NCI-H1092 (cell line): ENCODE measurements at places on chromosomes 5 and 9.

- no peak for DNase-seq
These were observed 33.9 kb upstream of the SH3PXD2B start for GRCh38 chr5:172488221-172488620.

DNA sequence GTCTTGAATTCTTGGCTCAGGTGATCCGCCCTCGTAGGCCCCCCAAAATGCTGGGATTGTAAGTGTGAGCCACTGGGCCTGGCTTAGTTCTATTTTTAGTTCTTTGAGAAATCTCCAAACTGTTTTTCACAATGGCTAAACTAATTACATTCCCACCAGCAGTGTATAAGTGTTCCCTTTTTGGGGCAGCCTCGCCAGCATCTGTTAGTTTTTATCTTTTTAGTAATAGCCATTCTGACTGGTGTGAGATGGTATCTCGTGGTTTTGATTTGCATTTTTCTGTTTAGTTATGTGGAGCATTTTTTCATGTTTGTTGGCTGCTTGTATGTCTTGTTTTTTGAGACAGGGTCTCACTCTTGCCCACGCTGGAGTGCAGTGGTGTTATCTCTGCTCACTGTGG, 28.2 kb downstream of the CNOT6 start:
- DNase-seq = no peak

DNA sequence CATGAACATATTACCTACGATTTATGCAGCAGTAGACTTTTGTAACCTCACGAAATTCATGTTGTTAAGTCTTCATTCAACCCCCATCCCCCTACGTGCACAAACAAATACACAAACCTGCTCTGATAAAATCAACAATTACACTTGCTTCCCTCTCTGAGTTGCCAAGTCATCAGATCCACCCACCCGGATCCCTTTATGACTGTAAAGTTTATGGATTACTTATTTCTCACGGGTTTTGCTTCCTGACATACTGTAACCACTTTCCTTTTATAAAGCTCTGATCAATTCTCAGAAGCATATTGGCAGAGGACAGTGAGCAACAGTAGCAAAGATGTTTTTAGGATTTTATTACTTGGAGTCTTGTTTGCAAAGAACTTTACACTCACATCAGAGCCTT, 70.5 kb downstream of the MLLT3 start:
- DNase-seq = no peak

GRCh38 chr5:131297886-131298285, 34.0 kb downstream of the CDC42SE2 start:
- no peak for DNase-seq

- DNase-seq = no peak
These were observed 9.1 kb upstream of the CERCAM start for GRCh38 chr9:128411364-128412119.

- no peak for DNase-seq
These were observed 89.0 kb downstream of the MARCHF3 start for GRCh38 chr5:126941403-126941802.

DNA sequence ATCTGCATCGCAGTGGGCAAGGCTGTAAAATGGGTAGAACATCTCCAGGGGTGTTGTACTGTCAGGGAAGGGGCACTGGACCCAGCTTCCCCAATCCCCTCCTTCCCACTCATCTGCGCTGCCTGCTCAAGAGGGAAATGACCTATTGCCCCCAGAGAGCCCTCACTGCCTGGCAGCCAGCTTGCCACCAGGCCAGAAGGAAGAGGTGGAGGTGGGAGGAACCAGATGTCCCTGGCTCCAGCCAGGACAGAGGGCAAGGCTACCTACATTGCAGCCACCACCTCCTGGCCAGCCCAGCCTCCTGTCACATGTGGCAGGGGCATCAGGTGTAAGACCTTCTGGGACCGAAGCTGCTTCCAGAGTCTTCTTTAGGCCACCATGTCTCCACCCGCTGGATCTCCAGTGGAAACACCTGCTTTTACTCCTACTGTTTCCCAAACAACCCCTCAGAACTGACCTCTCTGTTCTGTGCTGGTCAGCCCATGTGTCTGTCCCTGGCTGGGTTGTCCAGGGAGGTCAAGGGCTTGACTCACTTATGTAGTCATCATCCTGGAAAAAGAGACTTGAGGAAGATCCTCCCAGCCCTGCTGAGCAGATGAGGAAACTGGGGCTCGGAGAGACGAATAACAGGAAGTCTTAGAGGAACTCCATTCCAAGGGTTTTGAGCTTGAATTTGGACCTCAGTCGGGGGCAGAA, 42.3 kb downstream of the JADE2 start:
- no peak for DNase-seq

GRCh38 chr9:70490478-70490877, 76.0 kb upstream of the KLF9 start:
- DNase-seq = no peak

DNA sequence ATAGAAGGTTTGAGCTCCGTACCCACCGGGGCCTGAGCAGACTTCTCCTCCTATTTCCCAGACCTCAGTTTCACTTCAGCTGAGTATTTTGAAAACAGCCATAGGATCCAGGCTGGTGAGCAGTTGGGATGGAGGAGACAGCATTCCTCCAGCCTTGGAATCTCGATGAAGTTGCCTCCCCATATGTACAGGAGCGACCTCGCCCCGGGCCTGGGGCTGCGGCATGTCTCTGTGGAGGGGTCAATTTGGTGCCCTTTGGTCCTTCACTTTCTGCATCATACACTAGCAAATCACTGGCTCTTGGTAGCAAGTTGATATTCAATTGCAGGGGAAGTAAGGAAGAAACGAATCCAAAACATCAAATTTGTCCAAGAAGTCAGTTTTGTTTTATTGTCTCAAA, 402.0 kb upstream of the IRX4 start:
- DNase-seq = no peak

GRCh38 chr5:129904102-129904666, at the start of gene CHSY3:
CHSY3 (plus strand) TSS chr5:129904465.
- DNase-seq = no peak

- no peak for DNase-seq
These were observed 43.8 kb upstream of the ANKH start for GRCh38 chr5:14915291-14915952.

DNA sequence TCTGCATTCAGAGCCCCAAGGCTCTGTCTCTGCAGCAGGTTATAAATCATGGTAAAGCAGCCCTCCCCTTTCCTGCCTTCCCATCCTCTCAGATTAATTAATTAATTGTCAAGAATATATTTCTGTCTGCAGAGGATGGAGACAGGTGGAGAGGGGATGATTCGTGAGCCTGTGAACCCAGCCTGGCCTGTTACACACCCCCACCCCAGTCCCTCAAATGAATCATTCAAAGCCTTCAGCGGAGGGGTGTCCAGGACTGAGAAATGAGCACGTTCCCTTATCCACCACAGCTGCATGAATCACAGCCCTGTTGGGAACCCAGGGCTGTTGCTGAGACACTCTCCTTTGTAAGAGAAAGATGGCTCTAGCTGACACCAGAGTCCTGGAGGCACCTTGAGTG, 56.0 kb downstream of the NIPAL4 start:
- DNase-seq = no peak

DNA sequence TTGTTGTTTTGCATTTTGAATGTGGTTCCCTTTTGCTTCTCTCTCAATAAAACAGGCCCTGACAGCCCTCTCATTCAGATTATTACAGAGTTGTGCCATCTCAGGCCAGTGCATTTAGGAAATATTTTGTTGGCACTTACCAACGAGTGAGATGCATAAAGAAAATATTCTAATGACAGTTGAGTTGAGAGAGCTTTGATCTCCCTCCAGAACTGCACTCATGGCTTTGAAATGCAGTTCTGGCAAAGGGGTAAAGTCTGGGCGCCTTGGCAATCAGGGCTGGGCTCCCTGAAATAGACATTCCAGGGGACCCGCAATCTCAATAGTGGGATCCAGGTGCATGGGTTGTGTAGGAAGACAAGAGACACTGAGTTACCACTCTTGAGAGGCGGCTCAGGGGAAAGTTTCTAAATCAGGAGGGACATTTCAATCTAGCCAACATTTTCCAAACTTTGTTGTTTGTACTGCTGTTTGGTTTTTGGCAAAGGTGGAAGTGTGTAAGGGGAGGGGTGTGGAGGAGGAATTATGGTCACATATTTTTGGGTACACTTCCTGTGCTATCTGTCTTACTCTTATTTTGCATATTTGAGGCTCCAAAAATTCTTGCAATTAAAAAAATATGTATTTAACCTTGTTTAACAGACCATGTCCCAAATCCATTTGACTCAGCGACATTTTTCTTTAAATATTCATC, 48.8 kb downstream of the PAPPA start:
- no peak for DNase-seq

- DNase-seq = no peak
These were observed 55.5 kb upstream of the CDKN2AIPNL start for GRCh38 chr5:134467231-134467630.

- no peak for DNase-seq
These were observed 7.5 kb downstream of the RASGRF2 start for GRCh38 chr5:80967500-80968181.

DNA sequence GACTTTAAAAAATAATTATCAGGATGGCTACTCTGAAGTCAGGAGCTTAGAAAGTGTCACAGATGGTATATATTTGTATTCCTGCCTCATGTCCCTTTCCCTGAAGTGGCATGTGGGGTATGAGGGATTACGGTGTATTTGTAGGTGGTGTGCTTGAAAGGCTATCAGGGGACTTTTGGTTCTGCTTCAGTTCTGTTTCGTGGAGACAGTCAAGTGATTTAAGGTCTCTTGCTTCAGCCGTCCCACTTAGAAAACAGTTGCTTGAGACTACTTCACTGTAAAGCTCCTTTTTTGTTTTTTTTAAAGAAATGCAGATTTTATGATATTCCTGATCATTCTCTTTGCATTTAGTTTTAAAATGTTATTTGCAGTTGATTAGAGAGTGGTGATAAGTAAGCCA, 18.3 kb downstream of the PARP8 start:
- DNase-seq = no peak

GRCh38 chr9:137375321-137376058, 47.5 kb downstream of the EXD3 start:
- DNase-seq = no peak

GRCh38 chr9:95826183-95826838, 49.2 kb upstream of the ERCC6L2 start:
- DNase-seq = no peak

DNA sequence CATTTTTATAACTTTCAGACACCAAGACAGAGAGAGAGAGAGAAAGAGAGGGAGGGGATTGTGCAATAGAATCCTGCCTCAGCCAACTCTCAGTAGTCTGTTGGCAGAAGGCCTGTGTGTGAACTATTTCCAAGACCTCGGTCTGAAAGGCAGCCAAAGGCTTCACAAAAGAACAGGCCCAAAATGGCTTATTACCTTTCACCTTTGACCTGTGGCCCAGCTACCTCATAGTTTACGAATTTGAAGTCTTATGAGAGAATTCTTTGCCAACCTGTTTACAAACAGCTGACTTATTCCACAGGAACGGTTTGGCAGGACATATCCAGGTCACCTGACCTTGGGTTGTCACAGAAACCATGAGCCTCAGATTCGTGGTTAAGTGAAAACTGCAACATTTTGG, 48.6 kb downstream of the NR2F1-AS1 start:
- DNase-seq = no peak

- DNase-seq = no peak
These were observed 30.0 kb upstream of the FGD3 start for GRCh38 chr9:92917176-92917800.

DNA sequence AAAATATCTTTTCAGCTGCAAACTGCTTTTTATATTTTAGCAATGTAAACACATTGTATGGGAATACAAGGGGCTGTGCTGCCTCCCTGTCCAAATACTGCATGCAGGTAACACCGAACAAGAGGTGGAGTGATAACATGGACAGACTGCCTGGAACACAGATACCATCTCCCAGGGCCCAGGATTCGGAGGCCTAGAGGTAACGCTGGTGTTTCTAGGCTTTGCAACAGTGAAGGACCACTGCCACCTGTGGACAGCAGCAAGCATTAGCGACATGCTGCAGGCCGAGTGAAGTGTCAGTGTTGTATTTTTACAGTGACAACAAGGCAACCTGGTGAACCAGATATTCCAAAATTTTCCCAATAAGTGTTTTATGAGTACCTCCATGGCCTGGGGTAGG, 379.1 kb downstream of the DMRT2 start:
- no peak for DNase-seq

GRCh38 chr9:98694943-98695342, 13.8 kb downstream of the GABBR2 start:
- no peak for DNase-seq

GRCh38 chr9:35000535-35001284, 11.2 kb downstream of the DNAJB5 start:
- DNase-seq = no peak

DNA sequence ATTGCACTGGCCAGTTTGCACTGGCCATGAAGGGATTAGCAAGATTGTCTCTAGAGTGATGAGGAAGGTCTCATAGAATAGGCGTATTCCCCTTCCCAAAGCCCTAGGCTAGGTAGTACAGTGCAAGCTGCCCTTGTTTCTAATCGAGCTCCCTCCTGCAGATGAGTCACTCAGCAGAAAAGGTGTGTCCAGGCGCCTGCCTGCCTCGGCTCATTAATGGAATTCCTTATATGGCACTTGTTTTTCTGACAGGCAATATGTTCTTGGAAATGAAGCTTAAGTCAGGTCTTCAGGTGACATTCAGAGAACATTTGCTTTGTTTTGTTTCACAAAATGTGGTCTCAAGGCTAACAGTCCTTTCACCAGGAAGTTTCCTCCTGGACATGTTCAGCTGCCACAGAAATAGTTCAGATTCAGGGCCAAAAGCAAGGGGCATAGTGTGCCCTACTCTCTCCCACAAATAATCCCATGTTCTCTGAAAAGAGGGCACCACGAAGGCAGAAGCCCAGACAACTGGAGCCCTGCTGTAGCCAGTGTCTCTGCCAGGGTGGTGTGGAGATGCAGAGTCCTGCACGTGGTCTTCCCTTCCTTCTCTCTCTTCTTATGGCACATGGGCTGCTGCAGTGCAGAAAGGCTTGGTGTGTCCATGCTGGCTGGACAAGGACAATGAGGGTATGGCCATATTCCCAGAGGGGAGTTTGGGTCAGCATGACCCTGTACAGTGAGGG, 281.1 kb upstream of the MAP3K1 start:
- DNase-seq = no peak

GRCh38 chr5:69024241-69024651, 69.6 kb upstream of the SLC30A5 start:
- DNase-seq = no peak

GRCh38 chr5:88691230-88691582, 191.8 kb downstream of the MEF2C start:
- DNase-seq = no peak

DNA sequence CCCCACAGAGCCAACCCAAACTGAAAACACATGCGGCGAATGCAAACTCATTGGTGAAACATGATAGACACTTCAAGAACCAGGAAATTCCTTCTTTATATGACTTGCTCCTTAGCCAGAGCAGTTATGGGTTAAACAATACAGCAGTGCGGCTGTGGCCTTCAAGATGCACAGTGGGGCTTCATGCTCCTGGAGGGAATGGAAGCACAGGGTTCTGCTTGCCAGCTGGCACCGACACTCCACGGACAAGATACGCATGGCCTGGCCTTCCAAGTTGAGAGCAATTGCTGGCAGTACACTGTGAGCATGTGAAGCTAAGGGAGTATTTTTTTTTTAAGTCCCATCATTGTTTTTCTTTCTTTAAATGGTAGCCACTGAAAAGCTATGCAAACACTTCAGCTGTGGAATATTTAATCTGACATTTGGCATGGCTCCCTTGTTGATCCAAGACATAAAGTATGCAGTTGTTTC, 451.6 kb upstream of the CD180 start:
- peak; percentile 44 for DNase-seq

- no peak for DNase-seq
These were observed 45.8 kb upstream of the GRAMD2B start for GRCh38 chr5:126377424-126377823.
